Stimulated activated CD4-positive, alpha-beta T cell treated with anti-CD3 and anti-CD28 coated beads, Interleukin-1b, Interleukin-23, amount 100 ng/mL, for 48 hours (primary cell): ENCODE measurements at places on chromosomes 3 and 15.

- DNase-seq: peak; percentile 55
These were observed 1.1 kb downstream of the ZBTB20 start for GRCh38 chr3:115146032-115146417.

DNA sequence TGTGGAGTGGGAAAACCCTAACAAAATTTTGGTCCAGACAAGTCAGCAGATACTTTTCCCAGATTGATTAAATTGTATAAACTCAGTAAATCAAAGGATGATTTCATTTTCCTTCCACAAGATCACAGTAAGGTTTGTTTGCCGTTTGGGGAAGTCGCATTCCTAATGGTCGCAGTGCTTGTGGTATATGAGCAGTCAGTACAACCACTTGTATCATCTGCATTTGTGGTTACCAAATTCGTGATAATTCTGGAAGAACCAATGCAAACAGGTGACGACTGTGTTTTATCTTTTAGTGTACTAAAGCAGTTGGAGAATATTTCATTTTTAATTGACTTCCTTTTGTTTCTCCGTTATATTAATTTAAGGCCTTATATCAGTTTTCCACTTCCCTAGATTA, 100.0 kb upstream of the CNTN6 start:
- no peak for DNase-seq

GRCh38 chr3:52527039-52527731, 6.5 kb downstream of the NT5DC2 start:
- DNase-seq: peak; percentile 0

GRCh38 chr15:40006003-40006402, 33.0 kb downstream of the SRP14 start:
- no peak for DNase-seq

GRCh38 chr15:66124651-66125050, 128.9 kb downstream of the MEGF11 start:
- no peak for DNase-seq

GRCh38 chr3:48129921-48130320, 58.3 kb downstream of the CDC25A start:
- DNase-seq: no peak

DNA sequence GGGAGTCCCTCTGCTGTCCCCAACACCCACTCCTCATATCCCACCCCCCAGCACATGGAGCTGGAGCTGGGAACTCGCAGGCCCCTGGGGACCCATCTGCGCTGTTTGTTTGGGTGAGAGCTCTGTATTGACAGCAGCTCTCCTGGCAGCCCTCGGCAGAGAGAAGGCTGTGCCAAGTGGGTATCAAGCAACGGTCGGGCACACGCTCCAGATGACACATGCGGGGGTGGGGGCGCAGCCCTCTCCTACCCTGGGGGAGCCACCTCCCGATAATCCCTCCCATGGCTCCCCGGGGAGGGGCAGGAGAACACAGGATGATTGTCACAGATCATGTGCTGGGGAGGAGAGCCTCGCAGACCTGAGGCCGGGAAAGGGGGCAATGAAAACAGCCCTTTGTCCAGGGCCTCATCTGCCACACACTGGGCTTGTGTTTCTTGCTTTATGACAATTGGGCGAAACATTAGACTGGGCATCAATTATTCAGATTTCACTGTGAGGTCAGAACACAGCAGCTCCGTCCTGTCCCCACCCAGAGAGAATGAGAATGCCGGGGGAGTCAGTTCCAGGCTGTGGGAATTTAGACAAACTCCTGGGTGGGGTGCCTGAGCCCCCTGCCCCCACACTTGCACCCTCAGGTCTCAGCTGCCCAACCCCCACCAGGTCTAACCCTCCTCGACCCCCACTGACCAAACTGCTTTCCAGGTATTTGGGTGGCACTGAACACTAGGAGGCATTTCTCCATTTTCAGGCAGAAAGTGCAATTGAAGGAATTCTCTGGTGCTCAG, 46.4 kb upstream of the KLF13 start:
- DNase-seq: no peak

- DNase-seq: no peak
These were observed 76.2 kb downstream of the IMPG2 start for GRCh38 chr3:101244212-101244575.

GRCh38 chr15:92392462-92392861, 1.2 kb upstream of the ST8SIA2 start:
- no peak for DNase-seq

DNA sequence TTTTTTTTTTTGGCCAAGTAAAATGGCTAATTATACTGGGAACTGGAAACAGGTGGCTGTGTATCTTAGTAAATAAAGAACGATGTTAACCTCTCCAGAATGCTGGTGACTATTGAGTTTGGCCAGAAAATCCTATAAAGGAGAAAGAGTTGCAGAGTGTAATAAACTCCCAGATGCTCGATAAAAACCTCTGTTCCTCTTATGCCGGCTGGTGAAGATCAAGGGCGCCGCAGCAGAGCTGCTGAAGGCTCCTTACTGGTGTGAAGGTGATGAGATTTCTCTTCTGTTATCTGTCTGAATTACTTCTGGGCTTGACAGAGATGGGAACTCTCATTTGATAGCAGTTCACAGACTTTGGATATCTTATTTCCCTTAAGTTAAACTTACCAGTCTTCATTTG, 104.6 kb downstream of the PTPRG start:
- DNase-seq: no peak

- DNase-seq: peak; percentile 0
These were observed 32.3 kb downstream of the PSTPIP1 start for GRCh38 chr15:77027111-77027696.

DNA sequence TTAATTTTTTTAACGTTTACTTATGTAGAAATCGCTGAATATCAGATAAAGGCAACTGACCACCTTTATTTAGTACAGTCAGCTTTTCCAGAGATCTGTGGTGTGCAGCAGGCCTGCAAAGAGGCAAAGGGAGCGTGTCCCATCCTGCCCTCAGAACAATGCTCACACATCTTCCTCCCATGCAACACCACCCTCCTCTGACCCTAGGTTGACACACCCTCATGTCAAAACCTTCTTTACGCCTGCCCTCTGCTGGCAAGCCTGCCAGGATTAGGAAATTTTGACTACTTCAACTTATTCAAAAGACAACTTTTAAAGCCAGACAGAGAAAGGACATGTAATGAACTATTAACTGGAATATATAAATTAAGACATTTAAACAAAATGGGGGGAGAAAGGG, 513.7 kb downstream of the FOXP1 start:
- peak; percentile 69 for DNase-seq

DNA sequence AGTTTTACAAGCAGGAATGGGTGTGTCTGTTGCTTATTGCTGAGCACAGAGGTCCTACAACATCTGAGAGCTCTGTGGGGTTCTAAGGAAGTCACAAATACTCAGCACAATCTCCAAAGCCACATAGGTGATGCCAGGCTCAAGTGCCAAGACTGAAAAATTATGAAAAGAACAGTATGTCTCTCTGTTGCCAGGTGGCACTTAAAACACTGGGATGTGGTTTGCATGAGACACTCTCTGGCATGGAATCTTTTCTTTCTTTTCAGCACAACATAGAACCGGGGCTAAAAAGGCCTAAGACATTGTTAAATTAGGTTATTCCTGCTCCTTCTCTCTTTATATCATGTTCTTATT, 127.3 kb upstream of the PRICKLE2 start:
- DNase-seq: no peak

DNA sequence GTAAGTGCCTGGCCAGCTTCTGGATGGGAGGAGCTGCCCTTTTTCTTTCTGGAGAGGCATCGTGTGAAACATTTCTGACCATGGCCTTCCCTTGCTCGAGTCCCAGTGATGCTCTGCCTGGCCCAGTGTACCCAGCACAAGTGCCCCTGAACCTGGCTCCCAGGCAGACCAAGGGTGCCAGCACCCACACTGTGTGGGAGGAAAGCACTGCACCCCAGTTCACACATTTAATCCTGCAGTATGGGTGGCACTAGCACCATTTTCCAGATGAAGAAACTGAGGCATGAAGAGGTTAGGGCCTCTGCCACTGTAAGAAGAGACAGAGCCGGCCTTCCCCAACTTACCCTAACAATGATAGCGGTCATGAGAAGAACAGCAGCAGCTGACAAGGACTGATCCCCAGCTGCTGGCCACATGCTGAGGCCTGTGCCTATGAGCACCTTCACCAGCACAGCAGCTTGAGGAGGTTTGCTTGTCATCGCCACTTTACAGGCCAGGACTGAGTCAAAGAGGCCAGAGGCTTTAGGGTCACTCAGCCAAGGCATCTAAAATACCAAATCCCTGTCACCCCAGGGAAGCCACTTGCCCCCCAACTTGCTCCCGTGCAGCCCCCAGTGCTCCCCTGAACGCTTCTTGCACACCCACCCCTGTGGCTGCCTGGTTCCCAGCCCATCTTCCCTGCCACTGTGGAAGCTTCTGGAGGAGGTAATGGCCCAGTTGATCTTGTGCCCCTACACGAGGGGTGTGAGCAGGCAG, 15.0 kb downstream of the PRR23E start:
- DNase-seq: no peak

DNA sequence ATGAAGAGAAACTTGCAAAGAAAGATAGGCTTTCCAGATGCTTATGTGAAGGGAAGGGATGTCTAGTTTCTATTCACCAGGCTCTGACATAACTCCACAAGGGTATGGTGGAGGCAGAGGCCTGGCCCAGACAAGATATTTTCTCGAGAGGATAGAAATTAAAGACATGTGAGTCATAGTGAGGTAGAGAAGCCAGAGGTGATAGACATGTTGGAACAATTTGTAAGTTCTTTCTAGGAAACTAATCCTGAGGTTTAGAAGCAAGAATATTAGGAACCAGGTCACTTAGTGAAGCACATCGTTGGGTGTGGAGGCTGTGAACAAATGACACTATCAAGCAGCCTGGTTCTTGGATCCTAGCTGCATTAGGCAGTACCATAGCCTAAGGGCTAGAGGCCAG, 176.9 kb downstream of the BBX start:
- no peak for DNase-seq

DNA sequence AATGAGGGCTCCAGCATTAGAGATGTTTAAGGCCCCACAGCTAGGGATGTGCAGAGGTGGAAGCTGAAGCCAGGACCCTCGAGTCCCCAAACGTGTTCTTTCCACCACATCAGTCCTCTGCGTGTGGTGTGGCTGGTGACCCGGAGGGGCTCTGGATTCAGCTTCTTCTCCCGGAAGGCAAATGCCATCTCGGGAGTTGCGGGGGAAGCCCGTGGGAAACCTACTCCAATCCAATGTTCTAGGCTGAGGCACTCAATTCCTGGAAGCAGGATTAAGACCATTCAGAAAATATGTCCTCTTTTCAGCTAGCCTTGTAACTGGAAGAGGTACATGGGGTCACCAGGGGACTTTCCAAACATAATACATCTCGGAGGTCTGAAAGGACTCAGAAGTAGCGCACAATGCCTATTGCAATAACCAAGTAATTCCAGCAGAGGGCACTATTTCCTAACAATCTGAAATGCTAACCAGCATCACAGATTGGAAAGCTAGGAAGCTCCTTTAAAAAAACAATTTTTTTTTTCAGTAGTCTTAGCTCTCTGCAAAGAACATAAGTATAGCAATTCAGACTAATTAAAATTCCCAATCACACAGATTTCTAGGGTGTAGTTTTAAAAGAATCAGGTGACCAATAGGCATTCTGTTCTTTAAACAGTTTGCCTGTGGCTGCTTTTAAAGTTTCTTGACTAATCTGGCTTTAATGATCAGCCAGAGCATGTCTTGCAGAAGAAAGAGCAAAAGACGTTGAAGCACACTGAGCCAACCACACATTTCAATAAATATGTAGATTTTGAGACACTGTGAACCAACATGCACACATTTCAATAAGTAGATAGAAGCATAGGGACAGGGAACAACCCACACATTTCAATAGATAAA, 36.1 kb downstream of the BNC1 start:
- no peak for DNase-seq

GRCh38 chr15:64845183-64845611, 3.5 kb downstream of the PLEKHO2 start:
- no peak for DNase-seq
